ENCODE measurements at places on chromosomes 7 and 10.

GRCh38 chr7:28405662-28406061, 6.7 kb upstream of the CREB5 start:
- no peak for DNase-seq

- no peak for DNase-seq
These were observed 165.2 kb upstream of the PTER start for GRCh38 chr10:16271571-16271970.

DNA sequence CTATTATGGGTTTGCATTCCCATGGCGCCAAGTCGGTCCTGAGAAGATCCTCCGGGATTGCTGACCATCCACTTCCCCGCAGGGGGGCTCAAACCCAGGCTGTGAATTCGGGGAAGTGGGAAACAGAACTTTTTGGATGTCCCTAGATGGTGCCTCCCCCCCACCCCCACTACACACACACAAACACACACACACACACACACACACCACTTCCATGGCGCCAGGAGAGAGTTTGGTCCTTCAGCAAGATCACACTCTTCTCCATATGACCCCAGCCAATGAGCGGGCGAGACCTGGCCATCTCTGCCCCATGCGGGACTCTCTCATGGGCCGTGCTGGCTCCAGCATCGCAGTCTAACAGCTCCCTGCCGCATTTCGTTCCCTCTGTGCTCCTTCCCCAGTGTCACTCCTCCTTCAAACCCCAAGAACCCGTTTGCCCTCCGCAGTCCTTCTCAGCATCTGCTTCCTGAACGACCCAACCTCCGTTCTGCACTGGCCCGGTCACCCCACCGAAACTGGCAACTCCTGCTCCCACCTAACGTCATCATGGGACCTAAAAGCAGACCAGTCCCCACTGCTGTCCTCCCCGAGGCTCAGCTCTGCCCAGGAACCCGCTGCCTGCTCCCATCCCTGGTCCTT, 32.1 kb upstream of the TNRC18 start:
- no peak for DNase-seq

- DNase-seq, result no peak
These were observed 428.9 kb downstream of the TNS3 start for GRCh38 chr7:47153058-47153457.

Data from Jurkat, Clone E6-1 (cell line).